ENCODE measurements at places on chromosomes 12 and 14. TPM values are rescaled to one million over a fixed set of nuclear protein-coding genes. Genes with fewer than 3 reads are reported as not detected.

Gene RPS6KL1
- total RNA-seq: 6.2 TPM

Gene ST8SIA1
- total RNA-seq: under 0.01 TPM

Gene M6PR
- total RNA-seq: 205 TPM

Gene SDR9C7
- total RNA-seq: not detected

Gene SNW1
- total RNA-seq: 33.3 TPM

Gene ESR2
- 0.44 TPM for total RNA-seq

Gene KRT78
- not detected for total RNA-seq

Gene DAO
- total RNA-seq: not detected

Gene POC1B
- total RNA-seq: 13.1 TPM

Gene PRICKLE1
- total RNA-seq: 9.4 TPM

DNA sequence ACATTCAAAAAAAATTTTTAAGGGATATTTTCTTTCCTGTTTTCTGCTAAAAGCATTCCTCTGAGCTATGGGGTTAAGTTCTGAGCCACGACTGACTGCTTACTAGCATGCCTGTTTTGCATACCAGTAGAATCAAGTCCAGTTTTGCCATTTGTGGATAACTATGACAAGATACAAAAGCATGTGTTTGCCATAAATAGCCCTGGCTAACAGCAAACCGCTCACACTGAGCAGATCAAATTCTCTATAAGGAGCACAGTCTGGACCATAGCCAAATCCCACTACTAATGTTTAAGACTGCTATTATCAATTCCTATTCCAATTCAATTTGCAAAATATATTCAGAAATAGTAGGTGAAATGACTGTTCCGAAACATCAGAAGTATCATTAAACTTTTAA, 3.2 kb downstream of the CFL2 start:
- peak; percentile 24 for DNase-seq

DNA sequence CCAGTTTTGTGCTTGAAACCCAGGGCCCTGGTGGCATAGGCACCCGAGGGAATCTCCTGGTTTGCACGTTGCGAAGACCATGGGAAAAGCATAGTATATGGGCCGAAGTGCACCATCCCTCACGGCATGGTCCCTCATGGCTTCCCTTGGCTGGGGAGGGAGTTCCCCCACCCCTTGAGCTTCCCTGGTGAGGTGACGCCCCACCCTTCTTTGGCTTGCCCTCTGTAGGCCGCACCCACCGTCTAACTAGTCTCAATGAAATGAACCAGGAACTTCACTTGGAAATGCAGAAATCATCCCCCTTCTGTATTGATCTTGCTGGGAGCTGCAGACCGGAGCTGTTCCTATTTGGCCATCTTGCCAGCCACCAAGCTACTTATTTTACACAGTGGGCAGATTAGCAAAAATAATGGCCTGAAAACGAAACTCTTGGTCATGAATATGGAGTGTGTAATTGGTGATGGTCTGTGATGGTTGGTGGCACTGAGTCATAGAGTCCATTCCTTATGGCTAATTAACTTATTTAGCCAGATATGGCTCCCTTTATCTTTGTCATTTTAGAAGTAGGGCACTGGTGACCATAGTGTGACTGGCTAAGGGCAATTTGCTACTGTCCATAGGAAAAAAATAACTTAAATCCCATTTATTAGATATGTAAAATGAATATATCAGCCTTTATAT, 21.3 kb upstream of the KCNJ8 start:
- no peak for DNase-seq

DNA sequence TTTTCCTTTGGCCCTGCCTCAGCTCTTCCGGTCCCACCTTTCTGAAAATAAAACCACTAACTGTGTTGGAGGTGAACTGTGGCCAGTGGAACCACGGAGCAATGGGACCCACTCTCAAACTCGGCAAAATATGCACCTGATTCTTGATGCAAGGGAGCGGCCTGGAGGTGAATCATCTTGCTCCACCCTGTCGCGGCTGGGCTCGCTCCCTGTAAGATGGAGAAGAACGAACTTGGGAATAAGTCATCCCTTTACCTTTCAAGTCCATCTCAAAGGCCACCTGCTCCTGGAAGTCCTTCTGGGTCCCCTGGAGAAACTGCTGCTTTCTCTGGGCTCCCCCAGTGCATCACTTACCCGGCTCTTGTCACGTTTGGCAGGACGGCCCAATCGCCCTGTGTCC, 309.9 kb downstream of the BCL11B start:
- DNase-seq: no peak

DNA sequence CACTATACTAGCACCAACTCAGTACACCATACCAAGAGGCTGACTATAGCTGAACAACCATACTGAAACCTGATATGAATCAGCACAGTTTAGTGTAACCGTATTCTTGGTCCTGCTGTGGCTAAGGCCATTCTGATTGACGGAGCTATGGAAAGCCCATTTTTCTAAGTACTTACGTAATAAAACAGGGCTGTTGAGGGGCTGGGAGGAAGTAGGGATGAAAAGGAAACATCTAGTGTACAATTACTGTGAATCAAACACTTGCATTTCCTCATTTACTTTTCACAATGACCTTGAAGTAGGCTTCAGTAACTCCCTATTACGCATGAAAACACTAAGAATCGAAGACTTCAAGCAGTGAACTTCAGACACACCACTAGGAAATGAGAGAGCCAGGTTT, 198.2 kb downstream of the BTG1 start:
- no peak for DNase-seq

DNA sequence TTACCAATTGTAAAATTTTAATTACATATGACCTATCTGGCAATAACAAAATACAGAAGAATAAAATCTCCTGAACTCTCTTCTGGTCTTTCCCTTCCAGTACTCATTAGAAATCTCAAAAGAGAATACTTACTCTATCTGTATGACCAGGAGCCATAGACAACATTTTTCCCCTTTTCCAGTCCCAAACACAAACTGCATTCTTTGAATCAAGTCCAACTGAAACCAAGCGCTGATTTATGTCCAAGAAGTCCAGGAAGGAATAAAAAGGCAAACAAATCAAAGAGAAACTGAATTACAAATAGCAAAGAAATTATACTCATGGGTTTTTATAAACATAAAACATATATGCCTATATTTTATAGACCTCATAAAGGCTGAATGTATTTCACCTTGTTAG, 46.7 kb downstream of the EML5 start:
- no peak for DNase-seq

- DNase-seq: no peak
These were observed 21.5 kb downstream of the FAM222A start for GRCh38 chr12:109735051-109735521.

GRCh38 chr12:80881106-80881505, 56.6 kb downstream of the LIN7A start:
- no peak for DNase-seq

- DNase-seq: peak; percentile 42
These were observed 119.2 kb upstream of the NCOR2 start for GRCh38 chr12:124686370-124687173.

DNA sequence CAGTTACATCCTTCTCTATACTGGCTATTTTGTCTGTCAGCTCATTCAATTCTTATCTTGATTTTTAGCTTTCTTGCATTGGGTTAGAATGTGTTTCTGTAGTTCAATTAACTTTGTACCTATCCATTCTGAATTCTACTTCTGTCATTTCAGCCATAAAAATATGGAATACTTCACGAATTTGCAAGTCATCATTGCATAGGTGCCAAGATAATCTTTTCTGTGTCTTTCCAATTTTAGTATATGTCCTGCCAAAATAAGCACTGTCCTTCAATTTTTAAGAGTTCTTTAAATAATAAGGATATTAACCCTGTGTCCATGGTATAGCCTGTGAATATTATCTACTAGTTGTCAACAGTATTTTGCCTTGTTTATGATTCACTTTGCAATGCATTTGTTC, 665.7 kb upstream of the MDGA2 start:
- DNase-seq: no peak

- no peak for DNase-seq
These were observed 461.1 kb downstream of the LRIG3 start for GRCh38 chr12:58459191-58459590.

DNA sequence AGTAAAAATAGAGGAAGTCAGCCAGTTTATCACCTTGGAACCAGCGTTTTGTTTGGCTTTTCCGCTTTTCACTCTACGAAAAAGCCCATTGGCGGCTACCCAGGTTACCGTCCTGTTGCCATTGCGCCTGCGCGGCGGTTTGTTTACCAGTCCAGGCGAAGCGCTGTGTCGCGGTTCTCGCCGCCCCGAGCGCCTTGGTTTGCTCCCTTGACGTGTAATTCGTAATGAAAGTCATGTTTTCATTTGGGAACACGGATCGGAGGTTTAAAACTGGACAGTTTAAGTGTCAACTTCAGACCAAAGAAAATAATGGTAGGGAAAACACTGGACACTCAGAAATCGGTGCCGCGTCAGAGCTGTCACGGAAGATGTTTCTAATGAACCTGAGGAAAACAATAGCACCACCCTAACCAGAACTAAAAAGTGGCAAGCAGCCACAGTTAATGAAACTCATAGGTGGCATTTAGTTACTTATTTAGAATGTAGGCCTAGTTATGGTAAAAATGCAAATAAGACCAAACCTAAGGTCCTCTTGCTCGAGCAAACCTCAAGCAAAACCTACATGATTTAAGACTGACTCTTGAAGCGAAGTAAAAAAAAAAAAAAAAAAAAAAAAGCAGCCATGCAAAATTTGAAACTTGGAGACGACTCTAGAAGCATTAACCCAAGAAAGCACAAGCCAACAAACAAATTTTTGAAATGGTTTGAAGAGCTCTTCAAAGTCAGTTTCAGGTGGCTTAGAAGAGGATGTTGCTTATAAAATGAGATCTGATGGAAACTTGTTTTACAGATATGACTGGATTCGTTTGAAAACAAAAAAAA, 790 bp upstream of the GPR19 start:
- DNase-seq: peak; percentile 95

DNA sequence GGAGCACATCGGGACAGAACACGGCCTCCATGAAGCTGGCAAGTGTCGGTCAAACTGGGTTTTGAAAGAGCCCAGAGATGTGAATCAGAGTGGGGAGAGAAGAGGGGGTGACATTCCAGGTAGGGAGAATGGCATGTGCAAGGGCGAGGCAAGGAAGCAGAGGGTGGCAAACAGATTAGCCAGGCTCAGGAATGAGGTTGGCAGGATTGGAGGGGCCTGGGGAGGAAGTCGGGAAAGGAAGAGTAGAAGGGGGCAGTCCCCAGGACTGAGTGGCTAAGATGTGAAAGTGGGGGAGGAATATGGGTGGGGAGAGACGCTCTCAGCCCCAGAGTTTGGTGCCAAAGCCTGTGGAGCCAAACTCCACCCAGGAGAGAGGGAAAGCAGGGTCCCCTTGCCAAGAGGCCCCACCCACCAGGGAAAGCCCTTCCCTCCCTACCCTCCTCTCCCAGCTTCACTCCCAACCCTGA, 5.5 kb upstream of the HDAC7 start:
- no peak for DNase-seq

DNA sequence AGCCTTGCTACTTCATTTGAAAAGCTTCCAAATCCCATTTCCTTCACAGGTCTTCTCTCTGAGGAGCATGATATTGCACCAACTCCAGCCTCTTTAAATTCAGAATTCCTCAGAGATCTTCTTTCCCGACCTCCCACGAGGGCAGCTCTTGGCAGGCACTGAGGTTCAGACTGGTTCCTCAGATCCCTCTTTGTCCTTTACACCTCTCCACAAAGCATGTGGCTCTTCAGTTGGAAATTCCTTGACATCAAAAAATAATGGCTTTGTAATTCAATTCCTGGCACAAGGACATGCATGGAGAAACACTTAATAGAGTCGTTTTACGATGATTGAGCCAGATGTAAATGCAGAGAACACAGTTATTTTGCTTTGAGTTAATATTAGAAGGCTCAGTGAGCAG, 63.2 kb upstream of the TMX1 start:
- DNase-seq: no peak

DNA sequence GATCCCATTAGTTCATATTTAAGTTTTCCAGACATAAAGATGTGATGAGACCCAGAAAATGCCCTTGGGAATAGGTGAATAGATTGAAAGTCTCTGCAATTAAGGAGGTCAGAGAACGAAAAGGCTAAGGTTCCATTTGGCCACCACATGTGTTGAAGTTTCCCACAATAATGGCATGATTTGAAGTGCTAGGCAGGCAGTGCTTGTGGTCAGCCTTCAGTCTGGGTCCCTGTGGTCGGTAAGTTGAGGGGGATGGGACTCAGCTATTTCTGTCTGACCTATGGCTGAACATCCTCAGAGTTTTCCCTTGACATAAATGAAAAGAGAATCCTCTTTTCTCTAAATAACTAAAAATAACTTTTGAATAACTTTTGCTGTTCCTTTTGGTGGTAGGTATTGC, 92.4 kb downstream of the PELI2 start:
- no peak for DNase-seq

DNA sequence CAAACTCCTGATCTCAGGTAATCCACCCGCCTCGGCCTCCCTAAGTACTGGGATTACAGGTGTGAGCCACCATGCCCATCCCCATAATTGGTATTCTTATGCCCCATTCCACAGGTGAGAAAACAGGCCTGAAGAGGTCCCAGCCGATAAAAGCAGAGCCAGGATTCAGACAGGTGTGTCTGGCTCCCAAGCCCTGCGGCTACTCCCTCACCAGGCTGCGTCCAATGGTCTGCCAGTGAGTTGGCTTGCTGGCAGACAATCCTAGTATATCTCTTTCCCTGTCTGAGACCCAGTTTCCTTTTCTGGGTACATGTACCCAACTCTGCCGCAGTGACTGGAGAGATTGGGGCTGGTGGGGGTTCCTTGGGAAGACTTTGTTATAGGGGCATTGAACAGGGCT, 1.9 kb upstream of the TSPAN9 start:
- DNase-seq: no peak

DNA sequence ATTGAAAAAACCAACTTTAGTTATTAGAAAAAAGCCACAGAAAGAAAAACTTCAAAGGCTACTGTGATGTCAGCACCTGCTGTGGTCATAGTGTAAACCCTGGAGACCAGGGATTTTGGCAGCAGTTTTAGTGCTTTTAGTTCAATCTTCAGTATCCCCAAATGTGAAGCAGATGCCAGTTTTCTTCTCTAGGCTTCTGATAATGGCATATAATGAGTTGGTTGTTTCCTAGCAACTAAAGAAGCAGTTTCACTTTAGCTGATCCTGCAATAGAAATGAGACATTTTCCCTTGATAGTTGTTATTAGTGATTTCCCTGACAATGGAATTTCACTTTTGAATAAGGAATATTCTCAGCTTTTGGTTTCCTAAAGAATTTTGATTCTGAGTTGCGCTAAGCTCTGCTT, 131.2 kb downstream of the NUBPL start:
- peak; percentile 8 for DNase-seq

GRCh38 chr12:82414926-82415325, 56.6 kb downstream of the METTL25 start:
- DNase-seq: no peak

GRCh38 chr12:22657538-22657937, 32.6 kb downstream of the ETNK1 start:
- peak; percentile 35 for DNase-seq

GRCh38 chr14:74616507-74616906, 4.5 kb upstream of the LTBP2 start:
- peak; percentile 63 for DNase-seq
